Cortex of kidney (tissue), 1 donor: ENCODE measurements at places on chromosomes 1 and 21.

- no peak for DNase-seq
Measured at GRCh38 chr21:31354604-31355443, 10.8 kb upstream of the TIAM1 start.

DNA sequence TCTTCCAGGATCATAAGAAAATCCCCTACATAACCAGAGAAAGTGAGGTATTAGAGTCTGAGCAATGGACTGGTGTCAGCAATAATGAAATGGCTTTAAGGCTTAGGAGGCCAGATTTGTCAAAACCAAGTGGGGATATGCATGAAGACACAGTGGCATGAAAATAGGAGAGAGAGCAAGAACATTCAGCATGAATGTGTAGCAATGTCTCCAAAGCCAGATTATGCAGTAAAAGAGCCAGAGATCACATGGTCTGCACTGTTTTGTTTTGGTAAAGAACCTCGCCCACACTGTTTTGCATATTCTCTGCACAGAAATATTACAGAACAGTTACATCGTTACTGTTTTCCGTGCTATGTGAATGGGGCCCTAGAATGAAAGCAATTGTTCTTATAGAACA, 589.4 kb downstream of the PLPP3 start:
- DNase-seq = no peak

DNA sequence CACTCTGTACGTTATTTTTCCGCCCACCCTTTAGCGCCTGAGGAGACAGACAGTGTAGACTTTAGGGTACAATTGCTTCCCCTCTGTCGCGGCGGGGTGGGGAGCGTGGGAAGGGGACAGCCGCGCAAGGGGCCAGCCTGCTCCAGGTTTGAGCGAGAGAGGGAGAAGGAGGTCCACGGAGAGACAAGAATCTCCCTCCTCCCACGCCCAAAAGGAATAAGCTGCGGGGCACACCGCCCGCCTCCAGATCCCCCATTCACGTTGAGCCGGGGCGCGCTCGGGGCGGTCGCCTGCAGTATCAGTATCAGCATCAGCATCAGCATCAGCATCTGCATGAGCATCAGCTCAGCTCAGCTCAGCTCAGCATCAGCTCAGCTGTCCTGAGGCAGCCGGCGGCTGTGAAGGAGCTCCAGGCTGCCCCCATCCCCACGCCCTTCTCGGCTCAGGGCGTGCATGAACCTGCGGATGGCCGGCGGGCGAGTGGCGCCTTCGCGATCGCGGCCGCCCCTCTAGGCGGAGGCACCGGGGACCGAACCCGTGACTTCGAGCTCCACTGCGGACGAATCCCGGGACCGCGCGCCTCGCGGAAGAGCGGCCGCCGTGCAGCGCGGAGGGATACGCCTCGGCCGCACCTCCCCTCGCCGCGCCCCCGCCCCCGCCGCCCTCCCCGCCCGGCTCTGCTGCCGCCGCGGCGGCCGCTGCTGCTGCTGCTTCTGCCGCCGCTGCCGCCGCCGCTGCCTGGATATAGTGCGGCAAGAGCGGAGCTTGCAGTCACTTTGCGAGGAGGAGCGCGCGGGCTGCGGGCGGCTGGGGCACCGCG, at the start of gene NCAM2:
Gene NCAM2, plus strand, starts transcription at position 774 of the 820 bp plus-strand sequence.
- no peak for DNase-seq

GRCh38 chr1:26182383-26182696, 5.0 kb downstream of the CNKSR1 start:
- no peak for DNase-seq

GRCh38 chr1:64199154-64199553, 4.3 kb upstream of the UBE2U start:
- no peak for DNase-seq

DNA sequence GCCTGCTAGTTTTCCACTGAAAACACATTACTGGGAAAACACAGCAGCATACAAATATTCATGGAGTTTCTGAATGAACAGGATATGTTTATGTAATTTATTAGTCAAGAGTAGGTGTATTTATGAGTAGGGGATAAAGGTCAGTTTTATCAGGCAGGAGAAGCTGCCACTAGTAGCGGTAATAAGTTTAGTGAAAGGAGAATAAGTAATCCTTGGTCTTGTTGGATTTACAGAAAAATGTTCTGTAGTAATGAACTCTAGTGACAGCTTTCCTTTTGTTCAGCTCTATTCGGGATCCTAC, 1.2 kb downstream of the MAST2 start:
- DNase-seq = no peak

DNA sequence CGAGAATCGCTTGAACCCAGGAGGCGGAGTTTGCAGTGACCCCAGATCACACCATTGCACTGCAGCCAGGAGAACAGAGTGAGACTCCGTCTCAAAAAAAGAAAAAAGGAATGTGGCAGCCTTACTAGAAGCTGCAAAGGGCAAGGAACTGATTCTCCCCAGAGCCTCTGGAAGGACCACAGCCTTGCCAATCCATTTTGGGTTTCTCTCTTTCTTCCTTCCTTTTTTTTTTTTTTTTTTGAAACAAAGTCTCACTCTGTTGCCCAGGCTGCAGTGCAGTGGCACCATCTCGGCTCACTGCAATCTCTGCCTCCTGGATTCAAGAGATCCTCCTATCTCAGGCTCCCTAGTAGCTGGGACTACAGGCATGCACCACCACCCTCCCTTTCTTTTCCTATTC, 9.9 kb upstream of the IFNGR2 start:
- DNase-seq = no peak

DNA sequence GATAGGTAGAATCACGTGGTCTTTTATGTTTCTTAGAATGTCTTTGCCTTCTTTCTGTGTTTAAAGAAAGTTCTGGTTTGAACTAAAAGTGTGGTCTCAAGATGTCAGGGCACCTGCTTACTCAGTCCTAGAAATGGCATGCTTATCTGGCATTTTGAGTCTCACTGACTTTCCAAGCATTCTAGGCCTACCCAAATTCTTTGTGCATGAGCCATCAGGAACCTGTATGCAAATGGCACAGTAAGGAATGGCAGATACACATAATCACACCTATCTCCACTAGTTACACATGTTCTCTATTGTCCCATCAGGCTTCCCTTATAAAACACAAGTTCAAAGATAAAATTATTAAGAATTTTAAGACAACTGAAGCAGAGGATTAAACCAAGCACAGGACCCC, 29.5 kb upstream of the CLCA4 start:
- no peak for DNase-seq

GRCh38 chr1:151537112-151537511, 3.0 kb upstream of the TUFT1 start:
- DNase-seq = no peak

DNA sequence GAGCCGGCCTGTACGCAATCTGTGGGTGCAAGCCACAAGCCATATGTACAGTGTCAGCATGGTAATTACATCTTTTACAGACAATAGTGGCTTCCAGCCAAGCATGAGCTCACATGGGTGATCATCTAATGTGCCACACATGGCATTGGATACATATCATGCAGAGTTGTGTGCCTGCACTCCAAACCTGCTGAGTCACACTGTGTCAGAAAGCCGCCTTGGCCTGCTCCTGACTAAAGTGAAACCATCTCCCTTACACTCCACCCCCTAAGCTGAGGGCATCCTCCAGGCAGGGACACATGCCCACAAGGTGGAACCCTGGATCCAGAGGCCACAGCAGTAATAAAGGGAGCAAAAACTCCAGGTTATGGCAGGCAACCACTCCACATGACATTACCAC, 72.5 kb downstream of the KCNT2 start:
- DNase-seq = no peak

- DNase-seq = no peak
Measured at GRCh38 chr1:83923553-83923952, 75.4 kb downstream of the TTLL7 start.

DNA sequence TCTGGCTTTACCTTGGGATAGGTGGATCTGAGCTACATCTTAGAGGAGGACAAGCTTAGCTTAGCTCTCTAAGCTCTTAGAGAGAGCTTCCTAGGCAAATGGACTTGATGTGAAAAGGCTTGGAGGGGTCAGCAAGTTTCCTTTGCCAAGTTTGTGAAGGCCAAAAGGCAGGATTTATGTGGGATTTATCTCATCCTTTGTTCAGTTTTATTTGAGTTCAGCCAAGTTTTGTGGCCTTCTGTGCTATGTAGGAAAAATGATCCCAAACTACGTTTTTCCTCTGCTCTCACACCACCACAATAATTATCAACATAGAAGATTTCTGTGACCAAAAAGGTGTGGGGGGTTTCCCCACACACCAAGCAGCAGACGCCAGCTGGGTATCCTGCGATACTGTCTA, 26.0 kb upstream of the RNF11 start:
- no peak for DNase-seq
